ENCODE measurements at places on chromosomes 2 and 18.
A peak's percentile ranks its signal among the peaks of the same experiment; 100 is the strongest.

- no peak for DNase-seq
Measured at GRCh38 chr2:214696681-214697080, 112.8 kb downstream of the BARD1 start.

DNA sequence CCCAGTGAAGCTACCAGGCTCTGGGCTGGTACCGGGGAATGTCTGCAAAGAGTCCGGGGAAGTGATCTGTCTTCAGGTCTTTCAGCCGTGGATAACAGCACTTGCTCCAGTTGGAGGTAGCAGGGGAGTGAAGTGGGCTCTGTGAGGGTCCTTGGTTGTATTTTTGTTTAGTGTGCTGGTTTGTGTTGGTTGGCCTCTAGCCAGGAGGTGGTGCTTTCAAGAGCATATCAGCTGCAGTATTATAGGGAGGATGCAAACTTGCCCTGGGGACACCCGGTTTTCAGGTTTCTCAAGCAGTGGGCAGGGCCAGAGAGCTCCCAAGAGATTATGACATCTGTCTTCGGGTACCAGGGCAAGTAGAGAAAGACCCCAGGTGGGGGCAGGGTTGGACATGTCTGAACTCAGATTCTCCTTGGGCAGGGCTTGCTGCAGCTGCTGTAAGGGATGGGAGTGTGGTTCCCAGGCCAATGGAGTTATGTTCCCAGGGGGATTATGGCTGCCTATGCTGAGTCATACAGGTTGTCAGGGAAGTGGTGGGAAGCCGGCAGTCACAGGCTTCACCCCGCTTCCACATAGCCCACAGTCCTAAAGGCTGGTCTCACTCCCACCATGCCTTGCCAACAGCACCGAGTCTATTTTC, 34.4 kb downstream of the ACAA2 start:
- DNase-seq = no peak

- DNase-seq = no peak
Measured at GRCh38 chr18:66729442-66730239, 125.8 kb upstream of the CDH19 start.

DNA sequence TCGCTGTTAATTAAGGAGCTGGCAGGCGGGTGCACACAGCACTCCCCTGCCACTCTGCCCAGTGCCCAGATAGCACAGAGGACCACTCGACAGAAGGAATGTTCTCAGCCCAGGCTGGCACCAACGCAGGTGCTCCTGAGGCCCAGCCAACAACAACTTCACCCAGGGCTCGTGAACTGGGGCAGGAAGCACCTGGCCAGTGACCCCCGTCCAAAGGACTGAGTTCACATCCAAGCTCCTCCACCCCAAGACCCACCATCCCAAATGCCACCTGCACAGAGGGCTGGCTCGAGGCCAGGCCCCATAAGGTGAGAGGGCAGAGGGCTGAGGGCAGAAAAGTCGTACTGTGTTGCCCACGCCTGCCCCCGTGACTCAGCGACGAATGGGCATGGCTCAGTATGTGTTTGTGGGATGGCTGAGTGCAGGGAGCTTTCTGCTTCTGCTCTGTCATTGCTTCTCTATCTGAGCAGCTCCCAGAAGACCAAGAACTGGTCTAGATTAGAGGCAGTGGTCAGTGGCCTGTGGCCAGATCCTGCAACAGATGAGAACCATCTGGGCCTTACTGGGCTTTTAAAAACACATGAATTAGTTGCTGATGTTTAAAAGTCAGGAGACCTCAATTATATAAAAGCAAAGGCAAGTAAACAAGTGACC, 68.4 kb downstream of the POLR1A start:
- DNase-seq = no peak

GRCh38 chr2:240429872-240430491, 5.5 kb upstream of the GPC1 start:
- DNase-seq = no peak

- no peak for DNase-seq
Measured at GRCh38 chr2:36478332-36478738, 119.6 kb downstream of the FEZ2 start.

DNA sequence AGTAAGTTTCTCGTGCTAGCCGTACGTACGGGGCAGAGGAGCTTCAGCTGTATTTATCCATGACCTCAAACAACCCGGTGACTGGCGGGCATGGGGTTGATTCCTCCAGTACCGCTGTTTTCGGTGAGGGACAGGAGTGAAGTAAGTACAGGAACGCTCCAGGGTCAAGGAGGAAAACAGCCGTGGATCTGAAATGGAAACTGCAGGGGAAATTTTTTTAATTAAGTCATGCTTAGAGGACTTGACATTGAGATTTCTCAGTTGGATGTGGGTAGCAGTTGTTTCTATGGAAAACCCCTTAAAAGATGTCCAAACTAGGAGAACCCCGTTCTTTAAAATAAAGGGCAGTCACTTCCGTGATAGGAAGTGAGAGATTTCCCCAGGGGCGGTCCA, 1.2 kb downstream of the RAB12 start:
- DNase-seq = no peak

DNA sequence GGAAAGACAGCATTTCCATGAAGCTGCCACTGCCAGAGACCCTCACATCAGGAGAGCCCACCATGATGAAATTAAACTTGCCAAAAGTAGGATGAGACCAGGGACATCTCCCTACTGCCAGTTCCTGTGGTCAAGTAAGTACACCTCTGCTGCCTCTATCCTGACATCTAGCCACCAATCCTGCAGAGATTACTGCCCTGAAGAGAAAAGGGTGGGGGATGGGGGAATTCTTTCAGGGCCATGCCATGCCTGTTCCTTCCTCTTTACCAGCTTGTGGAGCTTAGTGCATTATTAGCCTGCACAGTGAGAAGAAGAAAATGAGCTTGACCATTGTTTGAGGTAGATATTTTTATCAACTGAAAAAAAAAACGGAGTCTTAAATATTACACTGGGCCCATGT, 397.2 kb upstream of the CDH2 start:
- no peak for DNase-seq

DNA sequence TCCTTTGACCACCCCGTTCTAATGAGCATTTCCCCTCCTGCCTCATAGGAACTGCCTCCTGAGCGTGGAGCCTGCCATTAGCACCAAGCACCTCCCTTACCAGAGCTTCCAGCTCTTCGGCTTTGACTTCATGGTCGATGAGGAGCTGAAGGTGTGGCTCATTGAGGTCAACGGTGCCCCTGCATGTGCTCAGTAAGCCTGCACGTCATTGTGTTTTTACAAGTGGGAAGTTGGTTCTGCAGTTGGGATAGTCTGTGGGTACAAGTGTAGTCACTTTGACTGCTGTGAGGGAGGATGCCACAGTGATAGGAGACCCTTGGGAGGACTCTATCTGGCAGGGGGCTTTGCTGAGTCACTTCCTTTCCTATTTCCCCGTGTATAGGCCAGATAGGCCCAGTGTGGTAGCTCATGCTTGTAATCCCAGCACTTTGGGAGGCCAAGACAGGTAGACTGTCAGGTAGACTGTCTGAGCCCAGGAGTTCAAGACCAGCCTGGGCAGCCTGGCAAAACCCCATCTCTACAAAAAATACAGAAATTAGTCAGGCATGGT, 22.0 kb upstream of the POLR1B start:
- DNase-seq = no peak

DNA sequence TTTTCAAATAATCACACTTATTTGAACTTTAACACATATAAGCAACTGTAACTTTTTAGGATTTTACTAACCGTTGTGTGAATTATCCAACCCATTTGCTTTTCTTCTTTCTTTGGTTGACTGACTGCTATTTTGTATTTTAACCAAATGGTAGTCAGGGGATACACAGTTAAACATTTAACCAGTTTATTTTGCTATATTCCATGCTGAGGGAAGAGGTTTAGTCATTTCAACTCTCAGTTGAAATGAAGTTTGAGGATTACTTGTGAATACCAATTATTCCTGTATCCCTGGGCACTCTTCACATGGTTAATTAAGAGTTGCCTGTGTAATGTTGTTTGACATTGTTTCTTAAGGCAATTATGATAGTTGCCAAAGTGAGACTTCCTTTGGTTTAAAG, 1.9 kb downstream of the SPAG16 start:
- no peak for DNase-seq

DNA sequence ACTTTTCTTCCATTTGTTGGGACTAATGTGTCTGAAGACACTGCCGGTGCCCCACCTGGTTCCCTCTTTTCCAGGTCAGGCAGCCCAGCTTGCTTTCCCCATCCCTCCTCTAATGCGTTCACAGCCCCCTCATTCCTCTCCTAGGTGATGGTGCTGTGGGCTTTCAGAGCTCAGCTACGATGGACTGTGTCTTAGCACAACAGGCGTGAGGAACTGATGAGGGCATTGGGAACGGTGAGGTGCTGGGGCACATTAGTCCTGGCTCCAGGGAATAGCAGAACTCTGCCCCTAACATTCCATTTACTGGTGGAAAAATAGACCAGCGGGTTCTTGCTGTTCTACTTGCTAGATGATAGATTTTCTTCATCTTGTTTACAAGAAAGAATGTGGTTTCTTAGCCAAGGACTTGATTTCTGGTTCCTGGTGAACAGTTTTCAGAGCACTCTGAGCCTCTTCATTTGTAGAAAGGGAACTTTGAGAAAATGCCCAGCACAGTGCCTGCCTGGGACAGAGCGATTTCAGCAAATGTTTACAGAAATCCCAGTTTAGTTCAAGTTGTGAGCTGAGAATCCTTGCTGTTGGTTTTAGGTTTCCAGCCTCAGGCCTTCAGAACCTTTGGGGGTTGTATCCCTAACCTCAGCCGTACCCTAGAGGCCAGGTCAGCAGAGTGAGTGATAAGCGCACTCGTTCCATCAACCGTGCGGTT, 42.5 kb downstream of the LDLRAD4 start:
- no peak for DNase-seq

- no peak for DNase-seq
Measured at GRCh38 chr2:178322068-178322467, 127.8 kb downstream of the OSBPL6 start.

GRCh38 chr2:219272356-219272755, 6.8 kb upstream of the DNAJB2 start:
- DNase-seq = no peak

- DNase-seq = no peak
Measured at GRCh38 chr18:31680433-31680811, 4.0 kb downstream of the B4GALT6 start.

GRCh38 chr2:216071111-216071851, 10.3 kb downstream of the PECR start:
- DNase-seq = no peak

DNA sequence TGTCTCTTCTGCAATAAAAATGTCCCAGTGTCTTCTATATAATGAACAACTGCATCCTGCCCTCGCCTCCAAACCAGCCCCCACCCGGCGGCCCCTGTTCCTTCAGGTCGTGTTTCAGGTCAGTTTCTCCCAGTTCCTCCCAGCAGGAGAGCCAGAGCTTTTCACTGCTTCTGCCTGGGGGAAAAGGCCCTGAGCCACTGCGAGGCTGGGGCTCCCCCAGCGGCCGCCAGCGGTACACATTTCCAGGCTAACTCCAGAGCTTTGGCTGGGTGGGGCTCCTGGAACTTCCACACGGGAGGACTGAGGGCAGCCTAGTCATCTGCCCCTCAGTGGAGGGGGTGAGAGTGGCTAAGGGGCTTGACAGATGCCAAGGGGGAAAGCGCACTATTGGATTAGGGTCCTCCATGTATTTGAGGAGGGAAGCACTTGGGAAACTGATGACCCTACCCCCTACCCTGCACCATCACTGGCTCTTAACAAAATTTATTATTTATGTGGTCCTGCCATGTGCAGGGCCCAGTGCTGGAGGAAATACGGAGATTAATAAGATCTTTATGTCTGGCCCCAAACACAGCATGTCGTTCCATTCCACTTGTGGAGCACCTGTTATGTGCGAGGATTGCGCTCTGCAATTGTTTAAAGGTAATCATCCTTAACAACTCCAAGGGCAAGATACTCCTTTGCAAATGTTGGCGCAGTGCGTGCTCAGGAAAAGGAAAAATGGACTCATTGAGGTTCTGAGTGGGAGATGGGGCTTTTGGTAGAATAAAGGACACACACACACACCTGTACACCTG, 17.3 kb upstream of the CYS1 start:
- peak; percentile 49 for DNase-seq

DNA sequence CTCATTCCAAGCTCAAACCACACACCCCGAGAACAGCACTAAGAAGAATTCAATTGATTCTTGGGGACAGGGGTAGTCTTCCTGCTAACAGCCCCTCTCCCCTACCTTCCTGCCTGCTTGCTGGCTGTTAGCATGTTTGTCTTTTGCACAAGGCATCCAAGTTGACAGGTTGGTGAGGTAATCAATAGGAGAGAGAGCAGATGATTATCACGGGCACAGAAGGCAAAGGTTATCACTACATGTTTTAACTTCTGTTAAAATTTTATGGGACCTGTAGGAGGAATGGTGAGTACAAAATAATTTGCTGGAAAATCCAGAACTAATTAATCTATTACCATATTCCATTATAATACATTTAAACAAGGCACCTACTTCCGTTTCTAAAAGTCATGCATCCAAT, 442.1 kb upstream of the TCF4 start:
- no peak for DNase-seq

DNA sequence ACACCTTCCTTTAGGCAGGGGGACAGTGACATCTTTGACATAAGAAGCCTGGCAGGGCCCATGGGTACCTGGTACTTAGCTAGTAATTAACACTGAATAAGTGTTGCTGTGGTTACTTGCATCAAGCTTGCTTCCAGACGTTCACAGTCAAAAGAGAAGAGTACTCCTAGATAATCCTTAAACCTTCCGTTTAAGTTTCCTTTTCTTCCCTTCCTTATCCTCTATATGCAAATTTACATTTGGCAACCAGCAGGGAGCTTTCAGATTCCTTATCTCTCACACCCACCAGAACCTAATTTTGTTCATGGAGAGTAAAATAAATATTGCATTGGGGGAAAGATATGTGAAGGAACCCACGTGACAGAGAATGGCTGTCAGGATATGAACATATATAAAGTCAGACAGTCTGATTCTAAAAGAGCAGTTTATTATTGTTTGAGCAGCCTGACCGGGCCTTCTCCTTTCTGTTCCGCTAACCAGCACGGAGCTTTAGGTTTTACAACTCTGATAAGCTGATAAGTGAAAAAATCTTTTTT, 7.8 kb upstream of the RAB31 start:
- no peak for DNase-seq

GRCh38 chr2:202450785-202451184, 74.7 kb downstream of the BMPR2 start:
- DNase-seq = no peak

DNA sequence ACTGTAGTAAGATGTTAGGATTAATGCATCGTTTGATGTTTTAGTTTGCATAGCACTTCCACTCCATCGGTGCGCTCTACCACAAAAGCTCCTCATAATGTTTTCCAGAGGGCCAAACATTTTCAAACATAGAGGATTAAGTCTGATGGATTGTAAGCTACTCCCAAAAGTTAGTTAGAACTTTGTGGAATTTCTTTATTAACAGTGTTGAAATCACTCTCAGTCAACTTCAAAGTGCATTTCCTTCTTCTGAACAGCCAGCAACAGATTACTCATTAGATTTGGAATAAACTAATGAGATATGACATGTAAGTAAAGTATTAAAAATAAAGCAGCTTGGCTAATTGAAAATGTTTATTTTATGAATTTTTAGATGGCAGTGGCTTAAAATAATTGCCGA, 30.1 kb upstream of the CTAGE1 start:
- DNase-seq = no peak

- DNase-seq = no peak
Measured at GRCh38 chr2:58896638-58897037, 655.5 kb upstream of the FANCL start.
